NCI-H460 (cell line): ENCODE measurements at places on chromosomes 1 and 21. TPM values are rescaled to one million over a fixed set of nuclear protein-coding genes. Genes with fewer than 3 reads are reported as not detected.
A peak's percentile ranks its signal among the peaks of the same experiment; 100 is the strongest.

OR2T35 gene
- total RNA-seq: not detected in 2 replicates

LCE6A gene
- not detected in 2 replicates for total RNA-seq

PLCH2 gene
- not detected in 2 replicates for total RNA-seq

PADI1 gene
- total RNA-seq: not detected in 2 replicates

CD244 gene
- not detected in 2 replicates for total RNA-seq

TMEM200B gene
- total RNA-seq: 0.12 and 0.17 TPM in 2 replicates

SCP2 gene
- 34.8 and 35.2 TPM in 2 replicates for total RNA-seq

FCGR1A gene
- not detected in 2 replicates for total RNA-seq

OR2T2 gene
- not detected in 2 replicates for total RNA-seq

DNA sequence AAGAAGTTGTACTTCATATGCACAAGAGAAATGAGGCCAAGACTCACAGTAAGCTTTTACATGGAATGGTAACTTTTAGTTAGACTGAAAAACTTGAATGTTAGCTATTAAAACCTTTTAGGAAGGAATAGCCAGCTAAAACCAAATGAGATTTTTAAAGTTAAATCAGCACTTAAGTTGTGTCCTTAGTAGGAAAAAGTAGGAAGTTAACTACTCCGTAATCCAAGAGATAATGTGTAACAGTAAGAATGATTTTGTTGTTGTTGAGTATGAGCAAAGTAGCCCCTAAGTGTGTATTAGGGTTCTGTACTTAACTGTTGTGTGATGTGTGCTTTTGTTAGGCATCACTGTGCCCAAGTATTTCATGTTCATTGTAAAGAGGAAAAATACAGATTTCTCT is 13.2 kb downstream of the TARDBP start:
- DNase-seq: no peak

- no peak for DNase-seq
These were observed 10.4 kb upstream of the KCNK1 start for GRCh38 chr1:233603478-233603877.

- no peak for DNase-seq
These were observed 54.7 kb downstream of the ELK4 start for GRCh38 chr1:205576805-205577761.

- no peak for DNase-seq
These were observed 61.3 kb downstream of the ASTN1 start for GRCh38 chr1:177103005-177103852.

DNA sequence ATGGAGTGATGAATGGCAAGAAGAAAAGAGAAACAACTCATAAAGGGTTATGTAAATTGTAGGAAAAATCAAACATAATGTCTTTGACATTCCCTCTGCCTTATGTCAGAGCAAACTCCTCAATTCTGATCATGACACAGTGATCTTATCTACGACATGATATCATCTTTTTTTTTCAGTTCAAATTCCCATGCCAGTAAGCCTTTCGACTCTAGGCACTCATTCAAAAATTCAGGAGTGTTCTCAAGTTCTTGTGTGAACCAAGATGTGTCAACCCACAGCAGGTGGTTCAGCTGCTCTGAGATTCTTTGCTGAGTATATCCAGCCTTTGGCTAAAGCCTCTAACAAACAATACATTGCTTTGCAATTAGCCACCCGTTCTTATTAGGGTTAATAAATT is 97.1 kb upstream of the ESRRG start:
- no peak for DNase-seq

- DNase-seq: no peak
These were observed 291.1 kb upstream of the NFIA start for GRCh38 chr1:60791226-60791625.

- no peak for DNase-seq
These were observed 133.4 kb upstream of the FGGY start for GRCh38 chr1:59163268-59164092.

GRCh38 chr1:79355090-79355489 is 348.6 kb upstream of the ADGRL4 start:
- no peak for DNase-seq

DNA sequence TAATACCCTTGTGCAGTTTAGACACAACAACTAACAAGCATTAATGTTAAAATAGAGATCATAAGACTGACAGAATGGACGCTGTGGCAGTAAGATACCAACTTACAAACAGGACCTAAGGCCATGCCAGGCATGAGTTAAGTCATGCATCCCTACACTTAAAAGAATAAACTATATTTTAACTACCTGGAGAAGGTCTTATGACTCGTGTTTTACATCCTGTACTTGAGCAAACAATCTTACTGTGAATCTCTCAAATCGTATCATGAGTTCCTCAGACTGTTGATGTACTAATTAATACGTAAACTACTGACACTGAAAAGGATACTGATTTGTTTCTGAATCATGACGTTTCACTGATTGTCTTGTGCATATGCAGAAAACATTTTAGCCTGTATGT is 2.0 kb upstream of the RSPH1 start:
- no peak for DNase-seq

DNA sequence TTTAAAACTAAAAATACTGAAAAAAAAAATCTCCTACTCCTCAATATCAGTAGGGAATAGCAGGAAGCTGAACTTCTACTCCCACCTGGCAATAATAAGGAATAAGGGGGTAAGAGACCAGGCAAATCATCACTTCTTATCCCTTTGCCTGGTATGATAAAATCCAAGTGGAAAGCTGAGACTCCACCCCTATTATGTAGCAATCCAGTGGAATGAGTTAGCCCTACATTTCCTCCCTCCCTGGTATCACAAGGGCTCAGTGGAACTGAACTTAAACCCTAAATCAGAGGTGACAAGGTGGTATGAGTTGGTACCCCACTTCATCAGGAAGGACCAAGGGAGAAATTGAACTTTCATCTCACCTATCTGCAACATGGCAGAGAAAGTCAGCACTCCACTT is 25.7 kb downstream of the TRIM33 start:
- no peak for DNase-seq

DNA sequence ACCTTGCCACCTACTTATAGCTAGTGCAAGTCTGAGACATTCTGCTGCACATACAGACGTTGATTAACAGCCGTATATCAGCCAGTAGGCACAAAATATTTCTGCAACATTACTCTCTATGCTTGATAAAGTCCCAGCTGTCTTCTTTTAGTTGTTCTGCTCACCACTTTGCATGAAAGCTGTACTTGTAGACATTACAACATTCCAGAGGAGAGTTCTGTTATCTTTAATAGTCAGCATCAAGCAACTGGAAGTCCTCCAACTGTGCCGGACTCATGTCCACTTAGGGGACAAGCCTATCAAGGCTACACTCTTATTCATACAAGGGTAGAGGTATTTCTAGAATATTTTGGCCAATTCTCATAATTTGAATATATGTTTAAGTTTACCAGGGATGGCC is 50.0 kb downstream of the CACHD1 start:
- DNase-seq: no peak

DNA sequence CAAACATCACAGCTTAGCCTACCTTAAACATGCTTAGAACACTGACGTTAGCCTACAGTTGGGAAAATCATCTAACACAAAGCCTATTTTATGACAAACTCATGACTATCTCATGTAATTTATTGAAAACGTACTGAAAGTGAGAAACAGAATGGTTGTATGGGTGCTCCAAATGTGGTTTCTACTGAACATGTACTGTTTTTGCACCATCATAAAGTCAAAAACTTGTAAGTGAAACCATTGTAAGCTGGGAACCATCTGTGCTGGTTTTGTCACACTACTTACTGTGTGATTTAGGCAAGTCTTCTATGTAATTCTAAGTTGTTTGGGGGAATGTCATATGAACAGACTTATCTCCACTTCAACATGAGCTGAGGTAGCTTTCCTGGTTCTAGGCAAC is 55.5 kb downstream of the TOR1AIP2 start:
- DNase-seq: no peak

DNA sequence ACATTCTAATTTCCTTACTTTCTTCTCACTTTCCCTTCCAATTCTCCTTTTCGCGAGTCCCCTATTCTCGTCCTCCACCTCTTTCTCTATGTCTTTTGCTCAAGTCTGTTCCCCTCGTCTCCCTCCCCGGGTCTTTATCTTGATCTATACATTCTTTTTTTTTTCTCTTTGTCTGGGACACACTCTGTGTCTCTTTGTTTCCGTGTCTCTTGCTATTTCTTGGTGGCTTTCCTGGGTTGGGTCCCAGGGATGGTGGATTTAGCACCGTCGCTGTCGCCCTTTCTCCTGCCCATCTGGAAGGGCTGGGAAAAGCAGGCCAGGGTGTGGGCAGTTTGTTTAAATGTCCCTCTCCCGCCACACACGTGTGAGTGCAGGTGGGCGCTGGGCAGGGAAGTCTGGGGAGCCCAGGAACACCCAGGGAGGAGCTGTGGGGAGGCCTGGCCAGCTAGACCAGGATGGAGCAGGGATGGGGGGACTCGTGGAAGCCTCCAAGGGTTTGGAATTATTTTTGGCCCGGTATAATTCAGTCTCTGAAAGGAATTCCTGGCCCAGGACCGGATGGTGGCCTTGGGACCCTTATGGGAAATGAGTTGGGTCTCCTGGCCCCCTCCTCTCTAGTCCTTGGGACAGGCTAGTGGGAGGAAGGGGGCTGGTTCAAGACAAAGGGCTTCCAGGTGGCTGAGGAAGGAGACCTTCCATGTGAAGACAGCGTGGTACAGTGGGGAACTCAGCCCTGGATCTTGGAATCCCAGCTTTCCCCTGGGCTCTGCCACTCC is 9.5 kb upstream of the ID3 start:
- no peak for DNase-seq

GRCh38 chr1:172515436-172515835 is 17.5 kb upstream of the SUCO start:
- DNase-seq: no peak

DNA sequence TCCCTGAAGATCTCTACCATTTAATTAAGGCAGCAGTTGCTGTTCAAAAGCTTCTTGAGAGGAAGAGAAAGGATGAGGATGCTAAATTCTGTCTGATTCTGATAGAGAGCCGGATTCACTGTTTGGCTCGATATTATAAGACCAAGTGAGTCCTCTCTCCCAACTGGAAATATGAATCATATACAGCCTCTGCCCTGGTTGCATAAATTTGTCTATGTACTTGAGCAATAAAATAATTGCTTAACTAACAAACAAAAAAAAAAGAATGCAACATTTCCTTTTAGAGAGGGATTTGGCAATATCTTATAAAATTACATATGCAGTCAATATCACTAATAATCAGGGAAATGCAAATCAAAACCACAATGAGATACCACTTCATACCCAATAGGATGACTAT is 26.8 kb downstream of the ALDH9A1 start:
- DNase-seq: no peak

DNA sequence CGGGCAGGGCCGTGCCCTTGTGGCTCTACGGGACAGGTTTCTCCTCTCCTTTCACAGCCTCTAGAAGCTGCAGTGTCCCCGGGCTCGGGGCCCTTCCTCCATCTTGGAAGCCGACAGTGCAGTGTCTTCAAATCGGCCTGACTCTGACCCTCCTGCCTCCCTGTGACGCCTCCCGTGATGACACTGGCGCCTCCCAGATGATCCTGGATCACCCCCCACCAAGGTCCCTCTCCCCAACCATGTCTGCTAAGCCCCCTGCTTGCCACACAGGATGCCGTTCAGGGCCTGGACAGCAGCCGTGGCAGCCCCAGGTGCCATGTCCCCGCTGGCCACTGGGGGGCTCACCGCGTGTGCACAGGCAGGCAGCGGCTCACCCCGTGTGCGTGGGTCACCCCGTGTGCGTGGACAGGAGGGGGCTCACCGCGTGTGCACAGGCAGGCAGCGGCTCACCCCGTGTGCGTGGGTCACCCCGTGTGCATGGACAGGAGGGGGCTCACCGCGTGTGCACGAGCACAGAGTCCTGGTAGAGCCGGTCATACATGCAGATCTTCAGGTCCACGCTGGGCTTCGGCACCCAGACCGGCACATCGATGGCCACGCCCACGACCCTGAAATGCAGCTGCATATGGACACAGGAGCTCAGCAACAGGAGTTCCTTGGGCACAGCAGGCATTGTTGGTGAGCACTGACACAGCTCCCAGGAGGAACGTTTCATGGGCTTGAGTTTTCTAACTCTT is 24.9 kb upstream of the TMEM52 start:
- peak; percentile 16 for DNase-seq

- DNase-seq: no peak
These were observed 26.1 kb downstream of the MAN1C1 start for GRCh38 chr1:25642574-25643108.

- no peak for DNase-seq
These were observed 208.7 kb upstream of the DPYD start for GRCh38 chr1:98129491-98129890.

GRCh38 chr1:179702946-179703539 is 40.0 kb upstream of the FAM163A start:
- DNase-seq: no peak

- no peak for DNase-seq
These were observed 10.0 kb downstream of the TSEN15 start for GRCh38 chr1:184061396-184062003.

DNA sequence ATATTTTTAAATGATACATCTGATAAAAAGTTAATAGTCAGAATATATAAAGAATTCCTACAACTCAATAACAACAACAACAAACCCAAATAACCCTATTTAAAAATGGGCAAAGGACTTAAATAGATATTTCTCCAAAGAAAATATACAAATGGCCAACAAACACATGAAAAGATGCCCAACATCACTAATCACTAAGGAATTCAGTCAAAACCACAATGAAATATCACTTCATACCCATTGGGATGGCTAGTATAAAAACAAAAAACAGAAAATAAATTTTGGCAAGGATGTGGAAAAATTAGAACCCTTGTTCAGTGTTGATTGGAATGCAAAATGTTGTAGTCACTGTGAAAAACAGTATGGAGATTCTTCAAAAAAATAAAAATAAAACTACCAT is 184.8 kb upstream of the RAB4A start:
- DNase-seq: no peak

GRCh38 chr1:9629445-9630201 is 21.9 kb upstream of the PIK3CD start:
- DNase-seq: no peak

DNA sequence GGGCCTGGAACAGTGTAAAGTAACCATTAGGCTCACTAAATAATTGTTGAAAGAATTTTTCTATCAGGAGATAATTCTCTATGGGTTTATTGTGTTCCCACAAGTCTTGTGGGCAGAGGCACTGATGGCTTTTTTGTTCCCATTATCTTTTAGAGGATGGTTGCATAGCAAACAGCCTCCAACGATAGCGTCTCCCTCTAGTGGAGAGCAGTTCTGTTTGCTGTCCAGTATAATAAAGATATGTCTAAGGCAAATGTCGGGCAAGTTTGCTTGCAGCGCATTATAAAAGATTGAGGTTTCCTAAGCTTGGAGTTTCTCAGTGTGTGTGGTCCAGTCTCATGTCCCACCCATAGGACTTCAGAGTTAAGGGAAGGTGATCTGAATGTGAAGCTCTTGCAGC is 1.3 kb upstream of the SLC6A17 start:
- no peak for DNase-seq

DNA sequence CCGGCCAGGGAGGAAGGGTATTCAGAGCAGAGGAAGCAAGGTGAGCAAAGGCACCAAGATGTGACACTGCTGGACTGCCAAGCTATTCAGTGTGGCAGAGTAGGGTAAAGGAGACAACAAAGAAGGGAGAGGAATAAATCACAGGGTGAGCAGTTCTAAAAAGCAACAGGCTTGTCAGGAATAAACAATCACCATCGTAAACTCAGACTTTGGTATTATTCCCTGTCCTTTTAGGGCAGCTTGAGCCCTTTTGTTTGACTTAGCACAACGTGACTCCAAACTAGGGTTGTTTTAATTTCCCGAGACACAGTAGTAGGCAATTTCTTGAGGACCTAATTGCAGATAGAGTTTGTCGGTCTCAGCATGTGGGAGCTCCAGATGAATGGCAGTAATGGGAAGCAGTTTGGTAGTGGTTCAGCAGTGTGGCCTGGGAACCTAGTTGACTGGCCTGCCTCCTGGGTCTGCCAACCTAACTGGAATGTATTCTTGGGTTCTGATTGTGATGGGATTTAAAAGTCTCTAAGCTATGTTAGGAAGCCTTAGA is 4.3 kb downstream of the CR1L start:
- DNase-seq: no peak
